ENCODE measurements at places on chromosomes 16 and 17.

- DNase-seq = no peak
These were observed 67.4 kb upstream of the SOX9 start for GRCh38 chr17:72053449-72053848.

GRCh38 chr16:11586856-11587642 is at the start of gene LITAF:
Gene LITAF (minus strand): TSS chr16:11586919. CDS start chr16:11556730, 30,189 bp downstream.
- peak; percentile 40 for DNase-seq

- DNase-seq = no peak
These were observed 41.4 kb downstream of the AP1G1 start for GRCh38 chr16:71767060-71767900.

DNA sequence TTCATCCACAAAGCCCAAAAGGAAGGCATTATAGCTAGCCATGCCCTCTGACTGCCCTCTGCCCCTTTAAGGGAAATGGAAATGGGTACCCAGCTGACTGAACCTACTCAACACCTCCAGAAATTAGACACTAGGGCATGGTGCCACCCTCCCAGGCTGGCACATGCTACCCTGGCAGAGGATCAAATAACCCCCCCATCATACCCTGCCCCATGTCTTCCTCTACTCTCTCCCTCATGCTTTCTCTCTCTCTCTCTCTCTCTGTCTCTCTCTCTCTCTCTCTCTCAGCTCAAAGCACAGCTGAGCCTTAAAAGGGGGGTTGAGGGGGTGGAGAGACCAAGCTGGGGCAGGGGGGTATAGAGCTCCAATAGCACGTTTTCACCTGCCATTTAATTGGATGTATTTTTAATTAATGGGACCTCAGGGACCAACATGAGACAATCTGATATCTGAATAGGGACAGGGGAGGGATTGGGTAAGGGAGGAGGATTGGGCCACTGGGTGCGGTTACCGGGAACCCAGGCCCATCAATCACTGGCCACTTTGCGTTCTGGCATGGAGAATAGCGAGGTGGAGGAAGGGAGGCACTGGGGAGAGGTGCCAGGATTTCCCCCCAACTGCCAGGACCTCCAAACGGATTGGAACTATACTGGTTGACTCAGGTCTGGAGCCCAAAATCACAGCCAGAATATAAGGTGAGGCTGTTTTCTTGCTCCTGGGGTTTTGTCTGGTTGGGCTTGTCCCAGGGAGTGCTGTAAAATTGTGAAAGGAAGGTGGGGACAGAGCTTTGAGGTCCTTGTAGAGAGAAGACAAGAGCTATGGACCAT is 57.8 kb downstream of the NEUROD2 start:
- DNase-seq = no peak

- no peak for DNase-seq
These were observed 201.7 kb upstream of the PSMD7 start for GRCh38 chr16:74094962-74095361.

- DNase-seq = no peak
These were observed 115.3 kb downstream of the OR1D5 start for GRCh38 chr17:2947996-2948550.

- DNase-seq = no peak
These were observed 3.4 kb downstream of the ARL16 start for GRCh38 chr17:81680150-81680549.

DNA sequence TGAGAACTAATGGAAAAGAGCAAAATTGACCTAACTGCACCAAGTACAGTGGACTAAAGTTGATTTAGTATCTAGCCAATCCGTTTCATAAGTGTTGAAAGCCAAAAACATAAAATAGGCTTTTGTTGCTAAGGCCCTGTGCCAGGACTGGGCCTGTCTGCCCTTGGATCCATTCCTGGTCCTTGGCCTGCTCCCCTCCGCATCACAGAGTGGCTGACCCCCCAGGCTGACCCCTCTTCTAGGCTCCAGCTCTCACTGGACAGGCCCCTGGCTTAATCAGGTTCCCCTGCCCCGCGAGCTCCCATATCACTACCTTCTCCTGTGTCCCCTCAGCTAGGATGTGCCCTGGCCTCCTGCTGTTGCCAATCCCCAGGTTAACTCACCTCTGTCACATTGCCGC is 313.6 kb upstream of the MYOCD start:
- DNase-seq = no peak

DNA sequence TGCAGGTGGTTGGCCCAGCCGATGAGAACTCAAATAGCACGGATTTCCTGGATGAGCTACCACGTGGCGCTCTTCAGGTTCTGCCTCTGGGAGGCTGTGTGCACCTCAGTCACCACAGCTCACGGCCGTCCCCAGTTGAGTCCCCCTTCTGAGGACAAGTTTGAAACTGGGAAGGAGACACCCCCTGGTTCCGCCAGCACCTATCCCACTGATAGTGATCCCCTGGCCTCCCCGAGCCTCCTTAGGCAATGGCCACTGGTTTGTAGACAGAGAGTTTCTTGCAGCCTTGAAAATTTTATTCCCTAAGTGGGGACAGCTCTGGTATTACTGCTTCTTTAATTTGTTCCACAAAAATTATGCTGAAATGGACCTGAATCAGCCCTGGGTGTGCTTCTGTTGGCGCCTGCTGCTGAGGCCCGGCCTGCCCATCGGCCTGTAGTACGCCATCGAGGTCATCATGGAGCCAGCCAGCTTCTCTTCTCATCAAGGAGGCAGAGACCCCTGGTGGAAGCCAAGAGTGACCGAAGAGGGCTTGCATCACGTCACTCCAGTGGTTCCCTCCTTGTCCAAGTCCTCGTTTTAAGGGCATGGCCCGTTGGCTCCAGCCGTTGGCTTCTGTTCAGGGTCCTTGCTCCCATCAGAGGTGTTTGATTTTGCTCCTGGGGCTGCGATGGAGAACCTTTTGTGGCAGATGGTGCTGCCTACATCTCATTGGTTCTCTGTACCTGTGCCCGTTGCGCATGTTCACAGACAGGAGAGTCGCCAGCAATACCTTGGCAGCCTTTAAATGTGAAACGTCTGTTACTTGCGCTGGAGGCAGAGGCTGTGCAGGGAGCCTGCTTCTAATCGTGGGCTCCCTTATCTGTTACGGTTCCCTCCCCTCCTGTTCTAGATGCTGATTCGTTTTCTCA is 9.3 kb downstream of the SMCR8 start:
- no peak for DNase-seq

DNA sequence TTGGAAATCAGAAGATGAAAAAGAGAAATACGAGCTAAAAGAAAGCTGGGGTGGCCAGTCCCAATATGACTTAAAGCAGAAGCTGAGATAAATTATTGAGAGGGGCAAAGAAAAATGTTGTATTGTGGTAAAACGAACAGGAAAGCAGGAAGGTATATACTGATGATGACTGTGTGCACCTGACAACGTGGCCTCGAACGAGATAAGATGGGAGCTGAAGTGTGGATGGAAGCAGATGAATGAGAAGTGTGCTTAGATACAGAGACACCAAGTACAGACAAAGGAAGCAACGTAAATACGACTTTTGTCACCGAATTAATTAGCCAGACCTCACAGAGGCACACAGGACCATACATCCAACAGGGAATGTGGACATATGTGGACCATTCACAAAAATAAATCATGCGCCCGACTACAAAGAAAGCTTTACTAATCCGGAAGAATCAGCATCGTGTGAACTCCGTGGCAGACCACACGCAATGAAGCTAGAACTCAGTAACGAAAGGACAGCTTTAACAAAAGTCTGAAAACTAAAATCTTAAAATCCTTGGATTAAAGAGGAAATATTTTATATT is 218.7 kb downstream of the RPTOR start:
- no peak for DNase-seq

GRCh38 chr16:51443934-51444333 is 292.9 kb upstream of the SALL1 start:
- DNase-seq = no peak

GRCh38 chr17:38798614-38799500 is 499 bp downstream of the PIP4K2B start:
- DNase-seq = peak; percentile 6

DNA sequence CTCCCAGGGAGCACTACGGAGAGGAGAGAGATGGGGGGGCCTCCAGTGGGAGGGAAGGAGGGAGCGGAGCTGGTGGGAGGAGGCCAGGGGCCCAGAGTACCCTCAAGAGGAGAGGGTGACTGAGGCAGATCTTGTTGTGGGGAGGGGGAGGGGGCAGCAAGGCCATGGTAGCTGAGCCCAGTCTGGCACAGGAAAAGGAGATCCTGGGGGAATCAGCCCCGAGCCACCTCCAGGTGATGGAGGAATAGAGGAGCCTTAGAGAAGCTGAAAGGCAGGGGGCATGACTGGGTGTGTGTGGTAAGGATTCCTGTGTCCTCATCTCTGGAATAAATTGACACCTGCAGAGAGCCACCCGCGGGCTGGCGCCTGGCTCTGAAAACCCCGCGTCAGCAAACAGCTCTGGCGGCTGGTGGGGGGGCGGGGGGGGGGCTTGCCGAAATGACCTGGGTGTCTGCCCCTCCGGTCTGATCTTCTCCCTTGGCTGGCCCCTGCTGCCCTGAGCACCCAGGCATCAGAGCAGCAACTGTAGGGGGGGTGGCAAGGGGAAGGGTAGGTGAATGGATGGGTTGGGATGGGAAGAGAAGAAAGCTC is 1.3 kb upstream of the NLGN2 start:
- no peak for DNase-seq

GRCh38 chr16:55938126-55938525 is 63.0 kb upstream of the CES5A start:
- DNase-seq = no peak

- no peak for DNase-seq
These were observed 54.5 kb upstream of the MTSS2 start for GRCh38 chr16:70740174-70740913.

DNA sequence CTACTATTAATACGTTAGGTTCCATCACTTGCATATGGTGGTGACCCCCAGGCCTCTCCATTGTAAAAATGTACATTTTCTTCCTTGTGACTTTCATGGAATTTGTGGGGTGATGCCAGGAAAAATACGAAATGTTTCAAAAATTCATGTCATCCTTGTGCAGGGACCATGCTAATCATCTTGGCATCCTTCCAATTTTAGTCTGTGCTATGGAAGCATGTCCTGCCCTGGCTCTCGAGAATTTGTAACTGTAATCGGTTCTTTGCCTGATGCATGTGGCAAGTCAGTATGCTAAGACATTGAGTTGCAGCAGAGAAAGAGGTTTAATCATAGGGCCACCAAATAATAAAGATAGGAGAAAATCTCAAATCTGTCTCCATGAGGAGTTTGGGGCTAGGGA is 14.3 kb upstream of the GINS3 start:
- no peak for DNase-seq

- no peak for DNase-seq
These were observed 19.7 kb downstream of the ARHGAP17 start for GRCh38 chr16:24995469-24995868.

- DNase-seq = no peak
These were observed 17.9 kb upstream of the COL1A1 start for GRCh38 chr17:50219342-50219741.

DNA sequence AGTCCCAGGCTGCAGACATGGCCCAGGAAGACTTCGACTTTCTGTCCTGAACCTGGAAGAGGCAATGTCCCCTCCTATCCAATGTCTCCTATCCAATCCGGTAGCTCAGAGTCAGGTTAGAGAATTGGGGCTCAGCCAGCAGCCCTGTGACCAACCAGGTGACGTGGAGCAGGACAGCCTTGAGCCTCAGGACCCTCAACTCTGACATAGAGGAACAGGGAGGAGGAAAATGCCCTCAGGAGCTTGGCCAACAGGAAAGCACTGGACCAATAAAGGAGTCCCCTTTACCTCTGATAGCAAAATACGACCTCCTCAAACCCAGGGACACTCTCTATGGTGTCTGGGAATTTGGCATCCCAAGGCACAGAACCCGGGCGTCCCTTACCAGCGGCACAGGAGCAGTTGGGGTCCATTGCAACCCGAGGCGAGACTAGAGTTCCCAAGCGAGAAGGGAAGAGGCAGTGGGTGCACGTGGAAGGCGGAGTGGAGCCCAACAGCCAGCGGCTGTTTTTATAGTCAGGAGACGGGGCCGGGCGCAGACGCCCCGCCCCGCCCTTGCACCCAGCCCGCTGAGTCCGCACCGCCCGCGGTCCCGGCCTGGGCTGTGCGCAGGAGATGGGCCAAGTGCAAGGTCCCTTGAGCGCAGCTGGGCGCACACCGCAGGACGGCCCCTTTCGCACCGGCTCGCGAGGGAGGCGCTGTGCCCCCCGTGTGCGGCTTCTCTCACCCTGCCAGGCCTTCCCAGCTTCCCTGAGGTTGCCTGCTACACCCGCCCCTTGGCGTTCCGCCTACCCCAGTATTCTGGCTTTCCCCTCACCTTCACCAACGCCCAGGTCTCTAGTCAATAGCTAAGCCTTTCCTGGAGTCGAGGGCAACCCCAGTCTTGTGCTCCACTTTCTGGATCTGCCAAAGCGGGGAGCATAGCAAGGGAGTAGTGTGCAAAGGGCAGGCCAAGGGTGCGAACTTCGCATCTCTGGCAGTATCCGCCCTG is at the start of gene MT1G:
Gene MT1G (minus strand): TSS at position 485 of the 991 bp plus-strand sequence. CDS start 72 bp downstream, at position 413.
- DNase-seq = no peak

GRCh38 chr16:28503470-28504259 is 3.0 kb downstream of the IL27 start:
- DNase-seq = no peak

DNA sequence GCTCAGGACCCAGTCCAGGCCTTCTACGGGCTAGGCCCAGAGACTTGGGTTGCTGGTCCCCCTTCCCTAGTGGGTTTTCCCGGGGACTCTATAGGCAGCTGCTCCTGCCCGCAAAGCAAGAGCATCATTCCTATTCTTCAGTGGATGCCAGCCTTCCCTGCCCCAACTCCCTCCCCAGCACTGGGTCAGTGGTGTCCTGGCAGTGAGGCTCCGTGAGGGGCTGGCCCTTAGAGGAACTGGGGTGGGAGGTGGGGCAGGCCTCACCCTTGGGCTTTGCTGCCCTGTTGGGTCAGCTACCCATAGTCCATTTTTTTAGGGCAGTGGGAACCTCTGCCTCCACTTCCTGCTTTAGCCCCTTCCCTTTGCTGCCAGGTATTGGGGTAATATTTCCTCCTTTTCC is 7.9 kb upstream of the PLEKHG4 start:
- DNase-seq = no peak

DNA sequence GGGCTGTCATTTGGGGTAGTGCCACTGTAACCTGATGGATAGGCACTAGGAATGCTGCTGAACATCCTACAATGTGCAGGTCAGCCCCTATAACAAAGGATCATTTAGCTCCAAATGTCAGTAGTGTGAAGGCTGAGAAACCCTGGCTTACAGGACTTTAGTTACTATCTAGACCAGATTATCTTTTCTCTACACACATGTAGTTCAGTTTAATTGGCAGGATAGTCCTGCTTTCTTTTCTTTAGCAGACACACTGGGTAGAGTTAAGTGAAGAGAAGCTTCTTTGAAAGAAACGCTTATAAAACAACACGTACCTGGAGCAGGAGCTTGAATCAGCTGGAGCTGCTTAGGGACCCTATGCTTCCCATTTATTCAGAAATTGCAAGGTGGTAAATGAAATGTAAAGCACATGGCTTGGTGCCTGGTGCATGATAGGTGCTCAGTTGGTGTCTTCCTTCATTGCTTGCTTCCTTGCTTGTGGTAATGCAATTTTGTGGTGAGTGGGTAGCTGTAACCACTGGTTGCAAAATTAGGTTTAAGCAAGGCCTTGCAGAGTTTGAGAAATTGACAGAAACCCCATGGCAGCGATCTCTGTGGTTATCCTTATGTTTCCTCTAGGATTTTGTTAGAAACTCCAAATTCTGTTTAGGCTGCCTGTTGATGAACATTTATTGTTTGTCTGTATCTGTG is 9.4 kb downstream of the METTL9 start:
- no peak for DNase-seq

GRCh38 chr16:56923481-56924091 is 8.4 kb upstream of the HERPUD1 start:
- no peak for DNase-seq

Measured in stimulated activated CD8-positive, alpha-beta memory T cell treated with anti-CD3 and anti-CD28 coated beads, Interleukin-4, amount 100 ng/mL, for 4 hours (primary cell).